ENCODE measurements at places on chromosomes 12 and 14. TPM values are rescaled to one million over a fixed set of nuclear protein-coding genes. Genes with fewer than 3 reads are reported as not detected.

DNA sequence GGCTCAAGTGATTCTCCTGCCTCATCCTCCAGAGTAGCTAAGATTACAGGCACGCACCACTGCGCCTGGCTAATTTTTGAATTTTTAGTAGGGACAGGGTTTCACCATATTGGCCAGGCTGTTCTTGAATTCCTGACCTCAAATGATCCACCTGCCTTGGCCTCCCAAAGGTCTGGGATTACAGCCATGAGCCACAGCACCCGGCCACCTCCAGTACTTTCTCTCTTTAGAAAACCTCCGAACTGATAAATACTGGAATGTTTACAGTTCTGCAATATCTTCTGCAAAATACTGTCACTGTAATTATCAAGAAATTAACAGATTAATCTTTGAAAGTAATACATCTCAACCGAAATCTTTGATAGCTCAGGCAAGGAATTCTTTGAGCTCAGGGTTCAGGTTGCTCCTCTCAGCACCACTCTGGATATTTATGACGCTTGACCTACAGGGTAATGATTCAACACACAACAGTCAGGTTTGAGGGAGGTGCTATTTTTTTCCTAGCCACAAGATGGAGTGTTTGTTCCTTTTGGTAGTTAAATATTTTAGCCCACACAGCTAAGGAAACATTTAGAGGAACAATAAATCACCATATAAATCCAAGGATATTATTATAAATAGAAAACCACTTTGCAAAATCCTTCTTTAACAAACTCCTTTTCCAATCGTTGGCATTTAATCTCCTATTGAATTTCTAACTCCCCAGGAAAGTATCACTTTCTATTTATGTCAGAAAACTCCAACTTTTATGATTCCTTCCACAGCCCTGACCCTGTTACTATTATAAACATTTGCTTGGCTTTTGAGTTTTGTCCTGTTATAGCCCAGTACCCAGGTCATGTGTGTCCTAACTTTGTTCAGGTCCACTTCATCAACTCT lies 48.6 kb upstream of the GTF2A1 start:
- no peaks in the 10 kb centered on the region for H3K36me3 ChIP-seq
- H3K27ac ChIP-seq, result no peak overlapping the region
- H3K27me3 ChIP-seq, result no peaks in the 10 kb centered on the region

Gene CCDC196
- not detected for total RNA-seq

- DNase-seq, result no peak
- no peaks in the 10 kb centered on the region for H3K36me3 ChIP-seq
- H3K4me1 ChIP-seq, result no peaks in the 10 kb centered on the region
- no peak overlapping the region for H3K27ac ChIP-seq
These were observed 59.2 kb downstream of the ZNF641 start for GRCh38 chr12:48291511-48291910.

DNA sequence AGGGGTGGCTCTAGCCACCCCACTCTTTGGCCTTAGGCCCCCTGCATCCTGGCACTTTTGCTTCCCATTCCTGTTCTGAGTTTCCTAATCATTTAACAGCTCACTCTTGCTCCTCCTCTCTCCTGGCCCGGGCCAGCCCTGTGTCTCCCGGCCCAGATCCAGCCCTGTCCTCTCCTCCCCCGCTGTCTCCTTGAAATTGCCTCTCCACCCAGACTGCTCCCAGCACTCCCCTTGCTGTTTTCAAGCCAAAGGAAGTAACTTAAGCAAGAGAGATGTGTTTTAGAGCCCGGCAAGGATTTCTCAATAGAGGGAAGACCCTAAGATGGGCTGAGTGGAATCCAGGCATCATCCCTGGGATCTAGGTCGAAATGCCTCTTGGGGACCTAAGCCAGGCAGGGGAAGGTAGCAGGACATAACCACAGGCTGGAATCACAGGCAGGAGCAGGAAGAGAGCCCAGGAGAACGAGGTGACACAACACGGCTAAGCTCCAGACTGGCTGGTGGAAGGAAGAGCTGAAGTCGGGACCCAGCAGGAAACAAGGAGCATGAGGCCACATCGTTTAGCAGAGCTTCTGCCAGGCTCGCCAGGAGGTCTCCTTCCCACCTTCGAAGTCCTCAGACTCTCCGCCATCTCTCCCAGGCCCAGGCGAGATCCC lies 2.0 kb upstream of the LRP1-AS start:
- DNase-seq, result peak; percentile 77
- H3K4me3 ChIP-seq, result no peak overlapping the region
- H3K27ac ChIP-seq, result peak overlapping the region; percentile 87
- H3K36me3 ChIP-seq, result no peaks in the 10 kb centered on the region
- H3K4me1 ChIP-seq, result peaks cover 62% of the 10 kb centered on the region

DNA sequence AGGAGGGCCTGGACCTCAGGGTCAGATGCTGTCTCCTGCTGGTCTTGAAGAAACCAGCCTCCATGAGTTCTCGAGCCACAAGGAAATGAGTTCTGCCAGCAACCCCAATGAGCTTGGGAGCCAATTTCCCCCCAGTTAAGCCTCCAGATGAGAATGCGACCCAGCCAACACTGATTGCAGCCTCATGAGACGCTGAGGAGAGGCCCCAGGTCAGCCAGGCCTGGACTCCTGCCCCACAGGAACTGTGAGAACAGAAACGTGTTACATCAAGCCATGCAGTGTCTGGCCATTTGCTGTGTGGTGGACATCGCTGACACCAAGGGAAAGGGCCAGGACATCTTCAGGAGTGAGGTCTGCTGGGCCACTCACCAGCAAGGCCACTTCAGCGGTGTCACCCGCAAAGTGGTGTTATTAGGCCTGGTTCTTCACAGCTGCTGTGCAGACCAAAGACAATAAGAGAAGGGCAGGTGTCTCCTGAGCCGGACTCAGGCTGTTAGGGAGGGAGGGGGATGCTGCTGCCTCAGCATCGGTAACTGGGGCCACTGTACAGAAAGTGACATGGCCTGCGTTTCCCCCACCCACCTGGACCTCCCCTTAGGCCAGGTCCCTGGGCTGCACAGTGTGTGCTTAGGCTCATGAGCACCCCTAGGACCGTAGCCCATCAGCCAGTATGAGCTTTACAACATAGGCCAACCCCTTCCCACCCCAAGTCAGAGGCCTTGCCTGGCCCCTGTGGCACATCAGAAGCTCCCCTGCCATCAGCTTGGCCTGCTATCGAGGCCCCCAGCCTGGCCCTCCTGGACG lies 272.4 kb upstream of the RTL1 start:
- no peak for DNase-seq
- no peak overlapping the region for H3K27ac ChIP-seq
- no peaks in the 10 kb centered on the region for H3K36me3 ChIP-seq
- H3K4me1 ChIP-seq, result no peaks in the 10 kb centered on the region

DNA sequence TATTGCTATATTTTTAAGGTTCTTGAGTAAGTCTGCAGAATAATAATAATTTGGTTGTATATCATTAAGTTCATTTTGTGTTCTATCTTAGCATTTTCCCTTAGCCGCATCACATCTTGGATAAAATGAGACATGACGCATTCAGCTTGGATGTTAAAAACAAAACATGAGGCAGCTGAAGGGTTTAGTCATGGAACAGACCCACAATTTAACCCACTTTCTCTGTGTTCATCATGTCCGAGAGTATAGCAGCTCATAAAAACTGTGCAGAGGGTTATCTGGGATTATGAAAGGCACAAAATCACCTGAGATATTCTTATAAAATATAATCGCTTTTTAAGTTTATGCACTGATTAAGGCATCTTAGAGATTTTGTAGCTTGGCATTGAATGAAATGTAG lies 219.3 kb downstream of the TRHDE start:
- DNase-seq, result no peak
- H3K36me3 ChIP-seq, result no peaks in the 10 kb centered on the region
- H3K4me1 ChIP-seq, result no peaks in the 10 kb centered on the region
- H3K4me3 ChIP-seq, result no peak overlapping the region

DNA sequence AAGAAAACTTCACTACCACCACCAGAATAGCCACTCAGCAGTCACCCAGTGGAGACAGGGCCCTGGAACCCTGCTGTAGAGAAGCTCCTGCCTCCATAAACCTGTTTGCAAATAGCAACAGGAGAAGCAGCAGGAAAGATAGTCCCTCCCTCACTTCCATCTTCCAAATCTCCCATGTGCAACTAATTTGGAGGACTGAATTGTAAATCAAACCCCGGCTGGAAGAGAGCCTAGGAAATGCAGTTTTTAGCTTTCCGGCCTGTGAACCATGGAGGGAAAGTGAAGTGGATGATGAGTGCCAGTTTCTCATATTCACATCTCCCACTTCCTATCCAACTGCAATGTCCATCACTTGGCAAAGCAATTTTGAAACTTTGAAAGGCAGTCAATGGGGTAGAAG lies 167.2 kb upstream of the FRMD6 start:
- DNase-seq, result no peak
- no peak overlapping the region for H3K27ac ChIP-seq
- no peaks in the 10 kb centered on the region for H3K27me3 ChIP-seq
- no peaks in the 10 kb centered on the region for H3K4me1 ChIP-seq
- H3K4me3 ChIP-seq, result no peak overlapping the region

Gene CLEC9A
- not detected for total RNA-seq

DNA sequence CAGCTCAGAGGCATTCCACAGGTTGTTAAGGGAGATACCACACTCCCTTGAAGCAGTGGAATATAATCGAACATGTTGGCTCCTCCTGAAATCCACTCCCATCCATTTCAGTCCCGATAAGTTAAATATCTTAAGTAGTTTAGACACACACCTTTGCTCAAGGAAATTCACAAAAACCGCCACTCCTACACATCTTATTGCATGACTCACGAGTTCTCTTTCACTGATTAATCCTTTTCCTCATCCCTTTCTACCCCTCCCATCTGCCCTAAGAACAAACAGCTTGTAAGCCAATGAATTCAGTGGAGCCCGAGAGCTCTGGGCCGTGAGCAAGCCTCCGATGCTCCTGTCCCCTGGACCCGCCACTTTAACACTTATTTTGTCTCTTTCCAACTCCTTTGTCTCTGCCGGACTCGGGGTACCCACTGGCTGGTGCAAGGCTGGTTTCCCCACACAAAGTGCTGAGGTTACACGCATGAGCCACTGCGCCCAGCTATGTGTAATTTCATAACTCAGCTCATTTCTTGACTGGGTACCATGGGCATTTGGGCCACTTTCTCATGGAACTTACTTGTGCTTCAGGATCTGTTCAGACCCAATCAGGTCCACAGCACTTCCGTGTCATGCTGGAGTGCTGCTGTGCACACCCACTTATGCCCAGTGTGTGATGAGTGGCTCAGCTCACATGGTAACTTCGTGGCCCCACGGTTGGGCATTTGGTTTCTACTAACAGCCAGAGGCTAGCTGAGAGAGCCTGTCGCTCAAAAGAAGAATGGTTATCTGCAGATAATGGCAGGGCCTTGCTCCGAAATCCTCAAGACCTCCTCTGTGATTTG lies 171.8 kb upstream of the ALG10B start:
- H3K27ac ChIP-seq, result no peak overlapping the region
- H3K36me3 ChIP-seq, result no peaks in the 10 kb centered on the region
- H3K4me1 ChIP-seq, result no peaks in the 10 kb centered on the region

Gene CBLN3
- total RNA-seq, result 0.79 TPM

Gene ALX1
- not detected for total RNA-seq

DNA sequence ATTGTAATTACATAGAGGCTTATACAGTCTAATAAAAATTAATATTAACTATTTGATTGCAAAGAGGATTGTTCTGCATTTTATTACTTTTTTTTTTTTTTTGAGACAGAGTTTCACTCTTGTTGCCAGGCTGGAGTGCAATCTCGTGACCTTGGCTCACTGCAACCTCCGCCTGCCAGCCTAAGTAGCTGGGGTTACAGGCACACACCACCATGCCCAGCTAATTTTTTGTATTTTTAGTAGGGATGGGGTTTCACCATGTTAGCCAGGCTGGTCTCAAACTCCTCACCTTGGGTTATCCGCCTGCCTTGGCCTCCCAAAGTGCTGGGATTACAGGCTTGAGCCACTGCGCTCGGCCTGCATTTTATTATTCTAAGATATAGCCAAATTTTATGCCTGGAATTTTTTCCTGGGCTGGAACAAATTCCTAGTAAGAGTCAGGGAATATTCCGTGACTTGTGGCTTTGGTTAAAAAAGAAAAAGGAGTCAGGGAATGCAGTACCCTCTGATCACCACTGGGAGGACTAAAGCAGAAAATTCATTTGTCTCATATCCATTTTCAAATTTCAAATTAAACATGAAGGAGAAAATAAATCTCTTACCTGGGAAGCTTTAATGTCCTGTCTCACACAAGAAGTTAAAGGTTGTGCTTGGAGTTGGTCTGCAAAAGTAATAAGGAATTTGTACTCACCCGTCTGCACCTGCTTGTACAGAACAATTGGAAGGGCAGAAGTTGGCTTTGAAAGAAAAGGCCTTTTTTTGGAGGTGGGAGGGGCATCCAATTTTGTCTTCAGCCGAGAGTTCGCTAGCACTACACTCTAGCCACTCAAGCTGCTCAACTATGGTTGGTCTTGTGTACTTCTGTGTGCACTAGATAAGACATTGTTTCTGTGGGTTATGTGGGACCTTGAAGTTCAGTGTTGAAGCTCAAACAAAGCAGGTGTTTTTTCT lies 8.7 kb downstream of the MARK3 start:
- peaks cover 76% of the 10 kb centered on the region for H3K4me1 ChIP-seq
- H3K27ac ChIP-seq, result no peak overlapping the region
- H3K27me3 ChIP-seq, result no peaks in the 10 kb centered on the region
- DNase-seq, result no peak

GRCh38 chr14:63614679-63615363 lies 26.9 kb downstream of the WDR89 start:
- H3K27me3 ChIP-seq, result no peaks in the 10 kb centered on the region
- H3K4me3 ChIP-seq, result no peak overlapping the region
- no peaks in the 10 kb centered on the region for H3K4me1 ChIP-seq

Gene PTPN6
- 21.7 TPM for total RNA-seq

Gene RHNO1
- 16.8 TPM for total RNA-seq

Gene FIGNL2
- not detected for total RNA-seq

- no peaks in the 10 kb centered on the region for H3K36me3 ChIP-seq
- peak; percentile 18 for DNase-seq
- H3K4me3 ChIP-seq, result peak overlapping the region; percentile 24
These were observed 392.9 kb downstream of the NOVA1 start for GRCh38 chr14:26204728-26205479.

DNA sequence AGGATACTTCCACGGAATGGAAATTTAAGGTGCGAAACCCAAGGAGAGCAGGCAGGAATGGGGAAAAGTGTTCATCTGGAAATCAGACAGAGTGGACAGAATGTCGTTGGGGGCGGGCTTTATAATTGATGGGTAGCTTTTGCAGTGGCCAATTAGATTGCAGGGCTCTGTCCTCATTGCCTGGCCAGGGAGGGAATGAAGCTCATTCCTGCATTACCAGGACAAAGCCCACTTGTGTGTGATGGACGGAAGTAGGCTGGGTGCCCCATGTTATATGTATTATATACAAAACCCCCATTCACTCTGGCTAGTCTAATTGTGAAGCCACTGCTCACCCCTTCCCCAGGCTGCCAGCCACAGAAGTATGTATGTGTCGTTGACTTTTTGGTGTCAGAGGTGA lies 23.6 kb downstream of the ZNF664 start:
- H3K4me1 ChIP-seq, result no peaks in the 10 kb centered on the region
- no peak overlapping the region for H3K27ac ChIP-seq
- DNase-seq, result no peak
- no peak overlapping the region for H3K4me3 ChIP-seq

Data from transverse colon (tissue), 4 donors.